HuH-7 (cell line): ENCODE measurements at places on chromosomes 12 and 14.

- DNase-seq, result no peak
These were observed 36.1 kb downstream of the TMCC3 start for GRCh38 chr12:94614288-94614721.

DNA sequence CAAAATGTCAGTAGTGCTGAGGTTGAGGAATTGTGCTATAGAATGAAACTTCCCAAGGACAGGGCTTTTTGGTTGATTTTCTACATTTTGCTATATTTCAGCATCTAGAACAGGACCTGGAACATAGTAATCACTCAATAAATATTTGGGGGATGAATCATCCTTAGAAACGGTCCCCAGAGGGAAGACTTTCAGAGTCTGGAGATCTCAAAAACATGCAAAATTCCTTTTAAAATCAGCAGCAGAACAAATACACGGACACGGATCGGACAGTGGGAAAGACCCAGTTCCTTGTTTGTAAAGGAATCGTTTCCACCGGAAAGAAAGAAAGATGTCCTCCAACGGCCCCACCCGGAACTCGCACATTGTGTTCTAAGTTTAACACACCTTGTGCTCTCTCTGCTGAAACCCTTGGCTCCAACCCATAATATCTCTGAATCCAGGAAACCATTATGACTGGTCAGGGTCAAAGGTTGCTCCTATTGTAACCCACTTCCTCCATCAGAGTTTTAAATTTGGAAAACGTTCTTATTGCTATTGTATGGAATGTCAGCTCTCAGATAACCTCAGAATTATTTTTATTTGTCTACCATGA is 617.2 kb downstream of the MED13L start:
- DNase-seq, result no peak

DNA sequence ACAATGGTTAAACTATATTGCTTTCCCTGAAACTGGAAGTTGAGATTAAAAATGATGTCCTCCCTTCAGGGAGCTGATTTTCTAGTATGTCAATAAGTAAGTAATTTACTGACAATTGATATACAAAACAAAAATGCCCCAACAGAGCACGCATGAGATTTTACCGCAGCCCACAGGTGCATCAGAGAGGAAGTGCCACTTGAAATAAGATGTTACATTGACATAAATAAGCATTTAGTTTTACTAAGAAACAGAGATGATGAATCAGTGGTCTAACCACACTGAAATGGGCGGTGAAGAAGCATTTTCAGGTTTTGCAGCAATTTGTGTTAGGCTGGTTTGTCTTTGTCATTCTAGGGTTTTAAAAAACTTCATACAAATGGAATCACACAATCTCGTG is 8.8 kb upstream of the CLECL1 start:
- no peak for DNase-seq

- DNase-seq, result no peak
These were observed 108.8 kb downstream of the TXNDC16 start for GRCh38 chr14:52443506-52443905.

GRCh38 chr14:69224946-69225345 is 33.6 kb downstream of the EXD2 start:
- DNase-seq, result no peak

DNA sequence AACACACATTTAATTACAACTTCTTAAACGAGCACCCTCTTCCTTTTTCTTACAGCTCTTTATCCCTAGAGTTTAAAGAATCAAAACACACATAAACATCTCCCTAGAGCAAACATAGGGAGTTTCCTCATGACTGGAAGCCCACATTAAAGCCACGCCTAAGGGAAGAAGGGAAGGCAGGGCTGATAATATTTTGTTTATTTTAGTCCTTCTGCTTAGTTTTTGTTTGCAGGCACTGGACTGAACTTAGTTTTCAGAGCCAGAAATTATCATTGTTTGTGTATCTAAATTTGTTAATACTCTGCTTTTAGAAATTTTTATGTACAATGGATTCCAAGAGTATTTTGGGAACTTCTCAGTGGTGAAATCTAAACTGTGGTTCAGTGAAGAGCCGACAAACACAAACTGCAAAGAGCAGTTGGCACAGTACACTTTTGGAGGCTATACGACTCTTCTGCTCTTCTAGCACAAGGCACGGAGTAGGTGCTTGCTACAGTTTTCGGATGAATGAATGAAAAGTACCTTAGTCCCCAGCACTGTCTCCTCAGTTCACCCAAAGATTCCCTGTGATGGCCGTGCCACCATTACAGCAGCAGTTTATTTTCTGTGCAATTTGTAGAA is 17.6 kb upstream of the AMIGO2 start:
- DNase-seq, result no peak

- DNase-seq, result no peak
These were observed 22.2 kb downstream of the TMEM30B start for GRCh38 chr14:61258985-61259384.

DNA sequence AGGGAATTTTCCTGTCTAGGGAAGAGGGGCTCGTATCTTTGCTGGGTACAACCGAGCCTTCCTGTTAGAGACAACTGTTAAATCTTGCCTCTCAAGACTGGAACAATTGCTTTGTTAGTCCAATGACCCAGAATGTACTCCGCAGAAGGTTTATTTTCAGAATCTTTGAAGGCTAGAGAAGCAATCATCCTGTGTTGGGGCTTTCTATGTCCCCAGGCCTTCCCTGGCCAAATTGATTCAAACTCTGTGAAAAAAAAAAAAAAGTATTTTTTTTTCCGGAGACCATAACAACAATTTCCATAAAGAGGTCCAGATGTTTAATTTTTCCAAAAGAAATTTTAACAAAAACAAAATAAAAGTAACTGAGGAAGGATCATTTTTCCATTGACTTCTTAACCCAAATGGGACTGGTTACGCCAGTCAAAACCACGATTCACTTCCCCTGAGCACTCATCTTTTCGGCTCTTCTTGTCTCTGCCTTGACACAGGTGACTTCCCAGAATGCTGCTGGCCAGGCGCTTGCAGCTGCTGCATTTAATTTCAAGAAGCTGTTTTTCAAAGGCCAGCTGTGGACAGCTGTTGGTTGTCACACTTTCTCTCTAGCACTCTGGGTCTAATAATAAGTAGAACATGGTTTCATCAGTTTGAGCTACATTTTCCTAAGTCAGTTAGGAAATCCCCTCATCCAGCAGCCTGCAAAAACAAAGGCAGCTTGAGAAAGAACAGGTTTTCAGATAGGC is 81.6 kb upstream of the MANSC4 start:
- no peak for DNase-seq
